ENCODE measurements at places on chromosomes 11 and 22.

DNA sequence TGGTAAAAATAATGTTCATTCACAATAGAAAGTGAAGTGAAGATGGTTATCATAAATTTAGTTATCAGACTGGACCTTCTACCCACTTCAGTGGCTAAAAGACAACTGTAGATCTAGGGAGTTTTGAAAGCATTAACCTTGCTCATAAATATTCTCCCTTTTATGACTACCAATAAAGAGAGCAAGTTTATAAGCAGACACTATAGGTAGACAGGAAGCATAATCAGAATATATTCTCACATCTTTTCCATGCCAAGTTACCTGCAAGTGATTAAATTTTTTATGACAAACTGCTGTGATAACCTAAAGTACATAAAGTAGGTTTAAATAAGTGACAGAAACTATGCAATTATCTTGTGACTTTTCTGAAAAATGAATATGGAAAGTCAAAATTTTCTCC is 62.5 kb downstream of the LUZP2 start:
- DNase-seq, result no peak

DNA sequence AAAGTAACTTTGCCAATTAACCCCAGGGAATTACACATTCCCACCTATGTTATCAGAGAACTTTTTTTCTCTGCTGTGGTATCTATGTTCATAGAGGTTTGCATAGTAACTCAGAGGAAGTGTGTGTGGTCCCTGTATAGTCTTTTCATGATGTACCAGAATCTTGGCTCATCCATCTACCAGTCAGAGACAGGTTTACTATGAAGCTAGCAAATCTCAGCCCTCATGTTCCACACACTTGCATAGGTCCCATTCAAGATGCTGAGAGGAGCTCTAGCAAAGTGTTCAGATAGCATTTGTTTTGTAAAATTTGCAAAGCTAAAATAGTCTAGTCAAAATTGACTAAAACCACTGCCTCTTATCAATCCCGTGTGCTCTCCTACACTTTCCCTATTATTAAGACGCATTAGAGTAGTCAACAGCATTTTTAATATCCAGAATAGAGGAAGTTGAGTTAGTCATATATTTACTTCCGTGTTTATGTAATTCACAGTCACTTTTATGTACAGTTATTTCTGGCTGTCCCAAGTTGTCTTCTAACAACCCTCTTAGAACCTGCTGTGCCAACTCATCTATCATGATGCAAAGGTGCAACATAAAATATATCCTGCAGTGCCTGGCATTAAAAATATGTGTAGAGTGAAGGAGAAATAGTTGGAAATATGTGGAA is 184.2 kb downstream of the FAM76B start:
- no peak for DNase-seq

DNA sequence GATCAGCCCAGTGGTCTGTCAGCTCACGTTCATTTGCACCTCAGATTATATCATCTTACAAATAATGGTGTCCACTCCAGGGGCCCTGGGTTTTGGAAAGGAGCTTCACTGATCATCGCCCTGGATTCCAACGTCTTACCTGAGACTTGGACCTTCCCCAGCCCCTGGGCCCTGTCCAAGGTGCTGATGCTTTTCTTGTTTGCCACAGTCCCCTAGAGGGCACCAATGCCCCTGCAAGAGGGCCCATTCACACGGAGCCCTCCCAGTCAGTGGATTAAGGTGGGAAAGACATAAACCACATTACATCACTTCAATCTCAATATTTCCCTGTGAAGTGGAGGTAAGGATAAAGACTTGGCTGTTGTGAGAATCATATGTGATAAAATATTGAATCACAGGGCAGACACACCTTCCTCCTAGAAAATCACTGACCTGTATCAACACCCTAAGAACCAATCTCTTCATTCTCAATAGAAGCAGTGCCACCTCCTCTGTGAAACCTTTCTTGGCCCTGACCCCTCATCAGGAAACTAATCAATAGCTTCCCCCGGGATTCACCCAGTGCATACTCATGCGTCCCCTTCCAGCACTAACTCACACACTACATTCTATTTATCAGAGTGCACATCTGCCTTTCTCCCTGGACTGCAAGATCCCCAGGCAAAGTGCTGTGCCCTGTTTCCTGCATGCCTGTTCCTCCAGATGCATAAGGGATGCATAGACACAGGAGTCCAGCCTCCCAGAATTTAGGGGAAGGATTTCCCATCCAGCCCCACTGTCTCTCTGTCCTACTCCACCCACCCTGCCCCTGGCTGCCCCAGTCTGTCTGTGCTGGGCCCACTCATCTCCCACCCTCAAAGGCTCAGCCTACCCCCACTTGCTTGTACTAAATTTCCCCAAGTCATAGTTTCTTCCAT is 167.0 kb downstream of the BUD13 start:
- peak; percentile 3 for DNase-seq

DNA sequence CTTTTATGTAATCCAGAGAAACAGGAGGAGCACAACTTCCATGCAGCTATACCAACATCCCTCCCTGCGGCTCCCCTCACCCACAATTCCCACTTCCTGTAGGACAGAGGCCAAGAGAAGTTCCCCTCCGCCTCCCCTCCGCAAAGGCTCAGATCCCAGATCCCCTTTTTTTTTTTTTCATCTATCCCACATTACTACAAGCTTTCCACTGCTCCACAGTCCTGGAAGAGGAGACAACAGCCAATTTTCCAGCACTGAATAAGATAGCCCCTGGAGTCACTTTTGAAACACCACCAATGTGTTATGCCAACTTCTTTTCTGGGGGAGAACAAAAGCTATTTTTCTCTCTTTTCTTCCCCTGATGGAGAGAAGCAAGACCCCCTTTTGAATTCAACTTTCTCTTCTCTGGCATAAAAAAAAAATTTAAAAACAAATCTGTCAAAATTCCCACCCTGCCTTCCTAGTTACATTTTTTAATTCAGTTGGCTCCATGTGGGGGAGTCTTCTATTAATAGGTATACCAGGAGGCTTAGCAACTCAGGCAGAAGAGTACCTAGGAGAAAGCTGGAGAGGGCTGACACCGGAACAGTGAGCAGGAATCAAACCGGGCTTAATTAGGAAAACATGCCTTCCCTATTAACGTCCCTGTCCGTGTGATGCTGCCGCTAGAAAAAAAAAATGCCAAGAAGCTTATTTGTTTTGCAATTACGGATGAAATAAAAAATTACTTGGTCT is 543.4 kb downstream of the BUD13 start:
- no peak for DNase-seq

- DNase-seq, result no peak
Measured at GRCh38 chr11:124541204-124541603, 2.2 kb downstream of the OR8B12 start.

DNA sequence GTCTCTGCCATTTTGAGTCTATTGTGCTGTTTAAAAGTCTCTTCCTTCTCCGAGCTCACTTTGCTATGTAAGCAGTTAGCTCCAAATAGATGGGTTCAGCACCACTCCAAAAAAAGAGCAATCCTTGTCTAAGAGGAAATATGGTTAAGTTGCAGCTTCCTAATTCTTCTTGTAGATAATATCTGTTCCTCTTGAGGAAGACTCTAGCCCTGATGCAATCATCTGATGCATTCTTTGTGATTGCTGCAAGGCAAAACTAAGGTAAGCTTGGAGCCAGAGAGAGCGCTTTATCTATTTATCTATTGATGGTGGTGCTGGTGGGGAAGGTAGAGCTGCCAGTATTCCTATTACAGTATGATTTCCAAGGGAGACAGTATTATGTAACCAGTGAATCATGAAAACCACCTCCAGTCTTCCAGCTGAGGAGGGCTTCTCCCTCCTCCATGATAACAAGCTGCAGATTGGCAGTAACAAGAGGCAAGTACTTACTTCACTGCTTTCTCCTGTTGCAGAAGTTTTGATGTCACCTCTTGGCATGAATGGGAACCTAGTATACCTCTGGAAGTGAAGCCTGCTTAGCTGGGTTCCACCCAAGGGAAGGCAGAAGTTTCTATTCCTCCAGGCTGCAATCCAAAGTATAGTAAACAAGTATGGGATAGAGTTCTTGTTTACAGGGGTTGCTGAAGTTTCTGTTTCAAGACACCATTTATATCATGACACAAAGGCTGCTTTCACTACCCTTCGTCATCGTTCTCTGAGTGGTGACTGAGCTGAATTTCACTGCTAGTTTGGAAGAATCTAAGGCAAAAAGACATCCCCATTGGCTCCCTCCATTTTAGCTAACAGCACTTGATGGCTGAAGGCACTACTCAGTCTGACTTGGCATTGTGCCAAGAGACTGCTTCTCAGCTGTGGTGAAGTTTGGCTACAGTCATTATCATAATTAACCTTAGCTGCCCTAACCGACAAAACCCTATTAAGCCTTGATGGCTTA is 49.7 kb downstream of the FDX1 start:
- no peak for DNase-seq

GRCh38 chr11:118012083-118012669 is 26.0 kb downstream of the IL10RA start:
- DNase-seq, result no peak

- no peak for DNase-seq
Measured at GRCh38 chr11:126464796-126465195, 109.3 kb downstream of the ST3GAL4 start.

DNA sequence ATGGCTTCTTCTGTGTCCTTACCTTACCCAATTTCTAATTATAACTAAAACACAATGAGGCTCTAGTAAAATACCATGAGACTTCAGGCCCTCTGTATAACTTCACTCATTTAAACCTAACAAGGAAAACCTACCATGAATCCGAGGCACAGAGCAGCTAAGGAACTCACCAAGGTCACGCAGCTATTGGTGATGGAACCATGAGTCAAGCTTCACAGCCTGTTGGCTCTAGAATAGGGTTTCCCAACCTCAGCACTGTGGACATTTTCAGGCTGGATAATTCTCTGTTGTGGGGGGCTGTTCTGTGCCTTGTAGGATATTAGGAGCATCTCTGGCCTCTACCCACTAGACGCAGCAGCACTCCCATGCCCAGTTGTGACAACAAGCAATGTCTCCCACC is 75.7 kb downstream of the TIMP3 start:
- no peak for DNase-seq

- no peak for DNase-seq
Measured at GRCh38 chr11:75386942-75387630, 12.2 kb upstream of the RPS3 start.

All from T-cell (primary cell).